ENCODE measurements at places on chromosomes 16 and 17.

GRCh38 chr17:49494986-49495841 is at the start of gene NGFR:
Gene NGFR (plus strand): TSS chr17:49495293. CDS start chr17:49495418, 125 bp downstream.
- DNase-seq, result no peak

- no peak for DNase-seq
Observed at GRCh38 chr16:79582789-79583188, 17.7 kb downstream of the MAF start.

GRCh38 chr17:193841-194806 is 12.7 kb upstream of the DOC2B start:
- no peak for DNase-seq

DNA sequence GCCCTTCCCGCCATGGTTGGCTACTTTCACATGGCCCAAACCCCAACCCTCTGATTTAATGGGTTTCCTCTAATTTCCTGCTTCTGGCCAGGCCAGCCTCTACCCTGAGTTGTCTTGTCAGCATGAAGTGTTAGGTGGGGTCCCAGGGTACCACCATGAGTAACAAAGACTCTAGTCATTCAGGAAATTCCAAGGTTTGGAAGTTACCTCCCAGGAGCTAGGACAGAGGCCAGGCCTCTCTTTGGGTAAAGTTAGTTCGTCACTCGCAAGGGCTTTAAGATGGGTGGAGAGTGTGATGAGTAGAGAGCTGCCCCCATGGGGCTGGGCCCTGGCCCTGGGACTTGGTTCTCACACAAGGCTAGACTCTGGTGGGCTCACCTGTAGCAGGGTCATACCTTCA is 54.6 kb downstream of the PLD6 start:
- DNase-seq, result peak; percentile 45

DNA sequence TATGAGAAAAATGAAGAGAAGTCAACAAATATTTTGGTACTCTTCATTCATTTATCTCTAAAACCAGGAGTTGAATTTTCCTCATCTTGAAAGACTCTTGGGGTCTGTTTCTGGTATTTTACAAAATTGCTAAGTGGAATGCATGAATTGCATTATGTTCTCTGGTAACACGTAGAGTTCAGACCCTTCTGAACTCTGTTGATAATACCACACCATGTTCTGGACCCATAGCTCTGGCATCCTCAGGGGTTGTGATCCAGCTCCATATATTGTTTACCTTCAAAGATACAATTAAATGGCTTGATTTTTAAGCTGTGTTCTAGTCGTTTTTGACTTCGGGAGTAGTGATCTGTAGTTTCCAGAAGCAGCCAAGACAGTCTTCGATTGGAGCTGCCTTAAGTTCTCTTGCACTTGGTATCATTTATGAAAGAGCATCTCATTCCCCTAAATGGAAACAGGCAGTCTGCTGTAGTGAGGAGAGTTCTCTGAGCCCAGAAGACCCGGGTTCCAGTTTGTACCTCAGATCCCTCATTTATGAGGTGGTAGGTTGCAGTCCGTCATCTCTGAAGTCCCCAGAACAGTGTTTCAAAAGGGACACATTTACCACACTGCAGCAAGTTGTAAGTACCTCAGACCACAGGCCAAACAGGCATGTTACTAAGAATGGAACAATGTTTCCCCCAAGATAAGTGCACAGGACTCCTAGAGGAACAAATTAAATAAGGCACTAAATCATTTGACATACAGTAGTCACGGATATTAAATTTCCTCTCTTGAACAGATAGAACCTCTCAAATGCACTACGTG is 9.6 kb downstream of the PSMD7 start:
- no peak for DNase-seq

- DNase-seq, result no peak
Observed at GRCh38 chr17:68783861-68784260, 171.3 kb downstream of the ABCA8 start.

- DNase-seq, result no peak
Observed at GRCh38 chr16:67702130-67702529, 17.0 kb downstream of the GFOD2 start.

DNA sequence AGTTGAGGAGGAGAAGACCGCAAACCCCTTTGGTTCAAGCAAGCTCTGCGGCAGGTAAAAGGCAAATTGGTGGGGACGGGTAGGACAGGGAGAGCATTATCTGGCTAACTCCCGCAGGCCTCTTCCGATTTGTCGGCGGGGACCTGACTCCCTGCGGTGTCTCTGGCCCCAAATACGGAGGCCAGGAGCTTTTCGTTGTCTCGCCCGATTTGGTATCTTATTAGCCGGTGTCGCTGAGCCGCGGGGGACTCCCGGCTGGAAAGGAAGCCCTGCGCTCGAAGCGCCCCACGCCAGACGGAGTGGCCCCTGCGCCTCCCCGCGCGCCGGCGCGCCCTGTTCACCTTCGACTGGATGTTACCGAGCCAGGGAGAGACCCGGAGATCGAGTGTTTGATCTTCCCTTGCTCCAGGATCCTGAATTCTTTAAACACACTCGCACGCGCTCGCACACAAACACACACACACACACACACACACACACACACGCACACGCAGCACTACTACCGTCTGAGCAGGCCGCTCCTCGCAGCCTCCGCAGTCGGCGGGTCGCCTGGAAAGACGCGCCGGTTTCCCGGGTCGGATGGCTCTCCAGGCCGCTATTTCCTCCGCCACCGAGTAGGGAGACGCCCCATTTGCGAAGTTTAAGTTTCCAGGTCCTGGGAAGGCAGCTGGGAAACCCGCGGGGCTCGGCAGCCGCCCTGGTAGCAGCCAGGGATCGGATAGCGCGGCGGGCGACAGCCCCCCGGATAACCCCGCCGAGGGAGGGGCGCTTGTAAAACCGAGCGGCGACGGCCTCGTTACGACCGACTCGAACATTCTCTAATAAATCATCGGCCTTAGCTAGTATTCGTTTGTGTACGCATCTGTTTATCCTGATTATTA is 3.3 kb downstream of the PRAC1 start:
- DNase-seq, result no peak

DNA sequence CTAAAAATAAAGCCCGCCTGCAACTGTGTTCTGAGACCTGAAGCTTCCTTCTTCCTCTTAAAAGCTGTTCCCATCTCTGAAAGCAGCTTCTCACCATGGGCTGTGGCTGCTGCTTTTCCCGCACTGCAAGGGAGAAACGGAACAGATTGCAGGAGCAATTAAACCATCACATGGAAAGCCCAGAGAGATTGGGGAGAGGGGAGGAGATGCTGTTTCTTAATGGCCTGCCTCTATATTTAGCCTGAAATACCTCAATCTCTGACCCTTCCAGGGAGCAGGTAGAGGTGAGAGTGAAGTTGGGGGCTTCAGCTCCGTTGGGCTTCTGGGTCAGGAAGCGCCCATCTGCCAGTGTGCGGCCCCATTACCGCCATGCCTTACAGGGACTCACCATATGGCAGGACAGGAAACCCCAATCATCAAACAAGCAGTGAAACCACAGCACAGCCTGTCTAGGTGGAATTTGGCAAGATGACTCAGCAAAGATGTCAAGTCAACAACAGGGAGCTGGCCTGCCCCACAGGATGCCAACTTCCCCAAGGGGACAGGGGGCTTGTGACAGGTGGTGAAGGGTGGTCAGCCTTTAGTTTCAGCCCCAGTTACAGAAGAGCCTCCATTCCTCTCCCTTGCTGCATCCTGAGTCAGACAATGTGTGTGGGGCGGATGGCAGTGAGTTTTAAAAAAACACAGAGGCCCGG is 286.6 kb upstream of the CCL2 start:
- no peak for DNase-seq

DNA sequence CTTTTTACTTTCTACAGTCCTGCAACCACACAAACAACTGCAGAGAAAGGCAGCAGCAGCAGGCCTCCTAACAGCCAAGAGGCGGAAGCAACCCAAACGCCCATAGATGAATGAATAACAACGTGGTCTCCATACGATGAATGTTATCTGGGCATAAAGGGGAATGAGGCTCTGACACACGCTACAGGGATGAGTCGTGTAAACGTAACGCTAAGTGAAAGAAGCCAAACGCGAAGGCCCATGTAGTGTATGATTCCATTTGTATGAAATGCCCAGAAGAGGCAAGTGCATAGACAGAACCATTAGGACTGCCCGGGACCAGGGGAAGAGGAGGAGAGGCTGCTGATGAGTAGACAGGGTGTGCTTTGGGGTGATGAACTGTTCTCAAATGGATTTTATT is 94.8 kb upstream of the DNAH17 start:
- DNase-seq, result peak; percentile 36

DNA sequence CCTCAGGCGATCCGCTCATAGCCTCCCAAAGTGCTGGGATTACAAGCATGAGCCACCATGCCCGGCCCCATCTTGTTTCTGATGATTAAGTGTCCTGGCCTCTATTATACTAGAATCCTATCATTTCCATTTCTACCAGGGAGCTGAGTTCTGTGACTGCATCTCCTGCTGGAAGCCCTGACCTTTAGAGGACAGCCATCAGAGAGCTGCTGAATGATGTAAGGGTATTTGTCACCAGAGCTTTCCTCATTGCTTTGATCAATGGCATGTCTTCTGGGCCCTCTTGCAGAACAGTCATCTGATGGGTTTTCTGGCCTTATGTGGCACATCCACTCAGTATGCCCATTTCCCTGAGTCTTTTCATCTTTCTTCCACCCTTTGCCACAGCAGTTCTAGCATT is 39.9 kb downstream of the PSMD12 start:
- DNase-seq, result no peak

- DNase-seq, result peak; percentile 29
Observed at GRCh38 chr17:35376245-35376644, 2.8 kb upstream of the SLFN11 start.

GRCh38 chr17:11991461-11991860 is 5.8 kb downstream of the ZNF18 start:
- no peak for DNase-seq

GRCh38 chr16:74029115-74029792 is 267.4 kb upstream of the PSMD7 start:
- no peak for DNase-seq

GRCh38 chr16:23836404-23837311 is 875 bp downstream of the PRKCB start:
- no peak for DNase-seq

GRCh38 chr17:50047083-50047482 is 8.8 kb upstream of the ITGA3 start:
- no peak for DNase-seq

DNA sequence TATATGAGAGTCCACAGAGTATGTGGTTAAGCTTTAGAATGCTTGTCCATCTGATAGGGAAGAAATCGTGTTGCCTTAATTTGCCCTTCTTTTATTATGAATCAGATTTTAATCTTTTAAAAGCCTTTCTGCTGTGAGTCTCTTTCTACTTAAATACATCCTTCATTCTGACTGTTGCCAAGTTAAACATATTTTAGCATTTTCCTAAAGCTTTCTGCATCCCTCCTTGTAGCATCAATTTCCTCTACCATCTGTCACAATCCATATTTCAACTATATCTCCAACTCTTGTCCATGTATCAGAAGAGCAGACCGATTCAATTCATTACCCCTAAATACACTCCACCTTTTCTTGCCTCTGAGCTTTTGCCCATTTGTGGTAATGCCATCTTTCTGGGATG is 20.5 kb upstream of the FA2H start:
- DNase-seq, result no peak

GRCh38 chr16:24838554-24839266 is 7.1 kb upstream of the SLC5A11 start:
- peak; percentile 83 for DNase-seq

- peak; percentile 22 for DNase-seq
Observed at GRCh38 chr17:82475458-82475857, 16.9 kb downstream of the NARF start.

GRCh38 chr16:2859686-2860265 is 1.8 kb upstream of the PRSS22 start:
- no peak for DNase-seq

DNA sequence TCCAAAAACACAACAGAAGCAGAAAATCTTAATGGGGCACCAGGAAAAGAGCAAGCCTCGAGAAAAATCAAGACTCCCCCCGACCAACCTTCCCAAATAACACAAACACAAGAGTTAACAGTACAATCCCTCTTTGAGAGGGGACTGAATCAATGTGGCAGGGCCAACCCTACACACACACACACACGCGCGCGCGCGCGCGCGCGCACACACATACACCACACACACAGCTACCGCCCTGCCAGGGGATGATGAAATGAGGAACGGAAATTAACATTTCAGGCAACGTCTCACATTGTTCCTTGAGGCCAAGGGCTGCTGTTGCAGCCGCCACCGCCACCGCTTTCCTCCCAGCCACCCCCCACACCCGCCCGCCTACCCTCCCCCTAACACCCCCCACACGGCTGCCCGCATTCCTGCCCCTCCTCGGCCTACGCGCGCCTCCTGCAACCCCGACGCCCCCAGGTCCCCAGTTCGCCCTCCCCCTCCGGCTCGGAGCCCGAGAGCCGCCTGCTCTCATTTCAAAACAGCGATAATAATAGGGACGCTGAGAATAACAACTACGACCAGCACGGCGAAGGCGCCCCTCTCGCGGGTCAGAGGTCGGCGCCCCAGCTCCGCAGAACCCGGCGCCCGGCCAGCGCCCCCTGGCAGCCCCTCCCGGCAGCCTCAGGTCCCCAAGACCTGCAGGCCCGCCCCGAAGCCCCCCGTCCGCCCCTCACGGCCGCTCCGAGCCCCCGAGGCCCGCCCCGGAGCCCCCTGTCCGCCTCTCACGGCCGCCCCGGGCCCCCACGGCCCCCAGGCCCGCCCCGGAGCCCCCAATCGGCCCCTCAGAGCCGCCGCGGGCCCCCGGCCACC is 1.1 kb downstream of the ANKRD11 start:
- DNase-seq, result peak; percentile 98

GRCh38 chr17:16820161-16820877 is 130.3 kb downstream of the CCDC144A start:
- DNase-seq, result no peak

DNA sequence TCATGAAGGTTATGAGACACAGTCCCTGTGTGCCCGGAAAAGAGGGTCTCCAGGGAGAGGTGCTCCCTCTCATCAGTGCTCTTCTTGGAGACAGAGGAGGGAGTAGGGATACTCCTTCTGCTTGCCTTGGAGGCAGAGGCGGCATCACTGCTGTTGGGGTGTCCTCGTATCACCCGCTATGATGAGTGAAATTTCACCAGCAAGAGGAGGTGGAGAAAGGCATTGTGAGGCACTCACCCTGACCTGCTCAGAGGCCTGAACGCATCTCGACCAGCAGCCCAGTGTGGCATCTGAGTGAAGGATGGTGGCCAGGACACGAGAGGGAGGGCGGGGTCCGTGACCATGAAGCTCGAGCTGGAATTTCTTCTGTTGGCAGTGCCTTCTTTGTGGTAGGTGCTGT is 222.1 kb upstream of the CHMP6 start:
- DNase-seq, result no peak

GRCh38 chr17:8611137-8611536 is 19.4 kb downstream of the MYH10 start:
- peak; percentile 82 for DNase-seq

Data from fibroblast of pulmonary artery (primary cell).